ENCODE measurements at places on chromosomes 1 and 21.

DNA sequence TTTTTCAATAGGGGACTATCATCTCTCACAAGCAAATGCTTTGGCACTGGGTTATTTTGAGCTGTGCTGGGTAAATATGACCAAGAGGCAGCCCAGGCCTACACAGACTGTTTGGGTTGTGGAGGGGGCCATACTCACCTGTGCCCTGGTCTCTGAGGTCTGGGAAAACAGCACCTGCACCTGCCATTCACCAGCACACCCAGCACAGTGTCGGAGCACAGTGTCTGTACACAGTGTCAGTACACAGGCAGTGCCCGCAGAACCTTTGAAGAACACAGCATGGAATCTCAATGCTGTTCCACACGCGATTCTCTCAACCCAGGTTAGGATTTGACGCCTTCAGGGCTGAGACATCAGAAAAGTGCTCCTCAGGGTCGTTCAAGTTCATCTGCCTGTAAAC, 35.0 kb upstream of the FAM89A start:
- no peak for DNase-seq

DNA sequence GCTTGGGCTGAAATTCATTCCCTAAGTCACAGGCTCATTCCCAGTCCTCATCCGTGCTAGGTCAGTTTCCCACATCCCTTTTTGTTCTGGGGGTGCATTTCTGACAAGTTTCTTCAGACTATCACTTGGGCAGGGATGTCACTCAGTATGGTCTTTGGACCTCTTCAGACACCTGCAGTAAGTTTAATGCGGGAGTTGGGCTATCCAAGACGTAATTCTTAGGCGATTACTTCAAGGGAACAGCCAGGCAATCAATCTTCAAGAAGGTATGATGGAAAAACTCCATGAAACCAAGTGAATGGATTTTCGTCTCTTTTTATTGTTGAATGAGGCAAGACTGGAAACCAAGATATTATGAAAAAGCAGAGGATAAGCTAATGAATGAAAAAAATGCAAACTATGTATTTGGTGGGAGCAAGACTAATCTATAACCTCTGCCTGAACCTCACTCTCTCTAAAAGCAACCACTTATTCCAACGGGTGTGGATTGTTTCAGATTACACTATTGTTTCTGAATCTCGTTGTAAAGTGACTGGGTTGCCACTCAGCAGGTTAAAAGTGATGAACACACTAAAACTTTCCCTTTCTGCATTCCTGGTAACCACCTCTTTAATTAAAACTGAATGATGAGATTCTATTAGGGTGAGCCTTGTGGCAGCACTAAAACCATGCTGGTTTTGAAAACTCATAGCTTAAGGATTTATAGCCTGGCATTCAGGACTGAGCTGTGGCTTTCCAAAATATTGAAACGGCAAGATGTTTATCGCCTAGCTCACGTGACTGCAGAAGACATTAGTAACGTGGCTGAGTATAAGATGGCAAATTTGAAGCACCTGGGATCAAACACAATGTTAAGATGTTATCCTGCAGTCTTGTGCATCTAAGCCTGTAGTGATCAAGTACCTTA, 1.1 kb downstream of the RASAL2 start:
- no peak for DNase-seq

- no peak for DNase-seq
Observed at GRCh38 chr1:54302951-54303843, 103.0 kb downstream of the SSBP3 start.

DNA sequence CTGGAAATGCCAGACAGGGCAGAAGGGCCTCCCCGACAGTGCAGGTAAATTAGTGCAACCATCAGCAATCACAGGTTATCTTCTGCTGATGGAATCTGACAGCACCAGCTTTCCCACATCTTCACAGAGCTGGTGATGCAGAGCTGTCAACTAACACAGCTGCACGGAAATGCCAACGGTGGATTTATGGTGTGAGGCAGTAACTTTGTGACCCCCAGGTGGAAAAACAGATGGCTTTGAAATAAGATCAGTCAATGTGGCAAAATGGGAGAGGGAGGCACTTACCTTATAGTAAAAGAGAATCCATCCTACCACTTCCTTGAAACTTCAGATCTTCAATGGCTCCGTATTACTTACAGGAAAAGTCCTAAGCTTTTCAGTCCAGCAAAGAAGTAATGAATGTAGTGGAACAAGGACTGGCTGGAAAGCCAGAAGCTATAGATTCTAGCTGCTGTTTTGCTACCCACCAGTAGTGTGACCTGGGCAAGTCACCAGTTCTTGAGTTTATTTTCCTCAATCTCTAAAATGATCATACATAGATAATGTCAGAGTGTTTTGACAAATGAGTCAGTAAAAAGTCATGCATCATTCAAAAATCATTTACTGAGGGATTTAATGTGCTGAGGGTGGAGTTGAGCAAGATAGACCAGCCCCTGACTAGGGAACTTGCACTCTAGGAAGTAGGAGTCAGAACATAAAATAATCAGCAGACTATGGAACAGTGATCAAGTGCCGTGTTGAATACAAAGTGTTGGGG, 245.7 kb upstream of the JUN start:
- no peak for DNase-seq

DNA sequence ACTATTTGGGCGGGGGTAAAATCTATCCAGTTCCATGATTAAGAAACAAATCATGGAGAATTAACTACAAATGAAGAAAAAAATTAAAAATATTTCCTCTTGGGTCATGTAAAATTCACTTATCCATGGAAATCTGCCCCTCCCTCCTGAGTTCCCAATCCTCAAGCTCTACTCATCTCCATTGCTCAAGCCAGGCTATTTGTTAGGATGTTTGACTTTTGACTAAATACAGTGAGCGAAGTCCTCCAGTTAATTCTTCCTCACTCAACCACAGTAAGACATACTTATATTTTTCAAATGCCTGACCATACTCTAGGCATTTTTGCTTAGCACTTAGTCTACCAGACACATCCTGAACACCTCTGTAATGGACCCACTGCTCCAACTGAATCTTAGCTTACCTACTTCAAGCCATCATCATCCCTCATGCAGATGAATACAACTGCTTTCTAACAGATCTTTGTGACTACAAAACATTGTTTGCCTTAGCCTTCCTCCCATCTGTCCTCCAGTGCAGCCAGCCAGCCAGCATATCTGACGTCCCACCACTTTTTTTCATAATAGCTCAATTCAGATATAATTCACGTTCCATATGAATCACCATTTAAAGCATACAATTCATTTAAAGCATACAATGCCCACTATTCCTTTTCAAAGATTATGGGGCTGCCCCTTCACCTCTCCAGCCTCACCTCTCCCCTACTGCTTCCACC, 154.2 kb downstream of the RERE start:
- no peak for DNase-seq

DNA sequence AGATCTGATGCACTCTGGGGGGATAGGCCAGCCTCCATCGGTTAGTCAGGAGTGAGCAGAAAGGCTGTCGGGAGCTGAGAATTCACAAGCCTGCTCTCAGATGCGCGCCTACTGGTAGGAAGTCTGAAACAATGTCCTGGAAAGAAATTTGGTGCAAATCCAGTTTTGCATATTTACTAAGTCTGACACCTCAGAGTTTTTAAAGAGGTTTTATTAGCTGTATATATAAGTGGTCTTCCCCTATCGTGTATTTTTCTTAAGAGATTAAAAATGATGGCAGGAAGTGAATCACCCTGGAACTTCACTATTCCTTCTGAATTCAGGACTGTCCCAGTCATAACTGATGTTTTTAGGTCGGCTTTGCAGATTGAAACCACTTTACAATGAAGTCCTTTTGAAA, 99.8 kb upstream of the C1orf105 start:
- DNase-seq, result no peak

- no peak for DNase-seq
Observed at GRCh38 chr1:53703174-53703573, 35.8 kb downstream of the GLIS1 start.

DNA sequence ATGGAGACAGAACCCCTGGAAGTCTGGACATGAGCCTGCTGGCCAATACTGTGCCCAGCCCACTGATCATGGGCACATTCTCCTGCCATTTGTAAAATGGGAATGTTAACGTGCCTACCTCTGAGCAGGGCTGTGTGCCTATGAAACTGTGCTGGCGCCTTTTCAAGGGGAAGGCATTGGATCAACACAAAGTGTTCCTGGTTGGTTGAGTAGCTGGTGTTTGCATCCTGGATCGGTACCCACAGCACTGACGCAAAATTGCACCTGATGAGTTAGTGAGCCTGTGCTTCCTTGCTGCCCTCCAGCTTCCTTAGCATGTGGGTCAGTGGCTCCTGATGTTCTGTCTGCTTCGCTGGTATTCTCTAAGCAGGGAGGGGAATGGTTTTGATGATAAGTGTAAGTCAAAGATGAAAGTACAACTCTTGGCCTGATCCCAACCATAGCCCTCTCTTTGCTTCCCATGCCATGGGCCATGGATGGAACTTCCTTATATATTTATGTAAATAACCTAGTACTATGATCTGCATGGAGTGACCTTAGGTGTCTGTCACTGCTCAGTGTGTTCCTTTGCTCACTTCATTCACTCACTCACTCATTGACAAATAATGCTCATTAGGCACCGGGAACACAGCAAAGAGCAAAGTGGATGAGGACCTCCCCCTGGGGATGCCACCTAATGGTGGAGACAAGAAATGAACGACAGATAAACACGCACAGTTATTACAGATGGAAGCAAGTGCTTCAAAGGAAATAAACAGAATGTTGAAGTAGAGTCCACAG, 22.7 kb downstream of the MAB21L3 start:
- no peak for DNase-seq

GRCh38 chr1:54115520-54115919, 37.3 kb downstream of the CDCP2 start:
- DNase-seq, result no peak

DNA sequence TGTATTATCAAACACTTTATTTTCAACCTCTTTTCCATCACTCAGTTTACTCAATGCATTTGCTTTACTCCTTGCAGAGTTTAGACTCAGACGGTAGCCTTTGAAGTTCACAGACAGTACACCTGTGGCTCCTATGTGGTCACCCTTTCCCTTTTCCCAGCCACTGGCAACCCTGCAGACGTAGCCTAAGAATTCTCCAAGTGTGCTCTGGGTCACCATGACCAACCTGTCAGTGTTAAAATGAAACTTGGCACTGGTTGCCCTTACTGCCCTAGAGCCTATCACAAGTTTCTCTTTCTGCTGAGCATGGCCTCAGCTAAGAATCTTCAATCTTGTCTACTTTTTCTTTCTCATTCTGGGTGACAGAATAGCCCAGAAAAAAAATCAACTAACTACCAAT, 25.5 kb upstream of the DNAH14 start:
- DNase-seq, result no peak

- no peak for DNase-seq
Observed at GRCh38 chr1:26945138-26945537, 15.1 kb downstream of the KDF1 start.

DNA sequence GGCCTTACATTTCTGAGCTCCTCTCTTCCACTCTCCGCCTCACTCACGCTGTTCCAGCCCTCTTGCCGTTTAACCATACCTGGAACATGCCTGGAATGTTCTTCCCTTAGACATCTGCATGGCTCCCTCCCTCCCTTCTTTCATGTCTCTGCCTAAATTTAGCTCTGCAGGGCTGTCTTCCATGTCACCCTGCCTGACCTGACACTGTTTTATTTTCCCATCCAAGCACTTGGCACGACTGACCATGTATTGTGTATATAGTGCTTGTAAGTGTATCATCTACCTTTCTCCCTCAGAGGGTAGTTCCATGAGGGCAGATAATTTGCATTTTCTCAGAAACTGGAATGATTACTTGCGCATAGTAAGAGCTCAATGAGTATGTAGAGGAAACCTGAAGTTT, 47.3 kb downstream of the ST6GALNAC3 start:
- no peak for DNase-seq

DNA sequence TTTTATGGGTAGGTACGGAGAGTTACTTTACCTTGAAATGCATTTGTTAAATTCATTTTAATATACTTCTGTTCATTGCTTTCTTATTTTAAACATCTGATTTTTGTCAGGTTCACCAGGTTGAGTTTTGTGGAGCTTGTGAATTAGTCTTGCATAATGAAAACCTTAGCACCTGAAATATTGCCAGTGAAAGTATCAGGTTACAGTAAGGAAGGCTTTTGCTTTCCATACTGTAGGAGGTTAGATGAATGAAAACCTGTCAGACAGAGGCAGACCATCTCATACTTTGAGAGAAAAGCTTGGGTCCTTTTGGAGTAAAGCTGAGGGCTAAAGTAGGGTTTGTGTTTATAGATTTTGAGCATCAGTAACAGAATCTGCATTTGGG, 34.7 kb downstream of the THRAP3 start:
- no peak for DNase-seq

DNA sequence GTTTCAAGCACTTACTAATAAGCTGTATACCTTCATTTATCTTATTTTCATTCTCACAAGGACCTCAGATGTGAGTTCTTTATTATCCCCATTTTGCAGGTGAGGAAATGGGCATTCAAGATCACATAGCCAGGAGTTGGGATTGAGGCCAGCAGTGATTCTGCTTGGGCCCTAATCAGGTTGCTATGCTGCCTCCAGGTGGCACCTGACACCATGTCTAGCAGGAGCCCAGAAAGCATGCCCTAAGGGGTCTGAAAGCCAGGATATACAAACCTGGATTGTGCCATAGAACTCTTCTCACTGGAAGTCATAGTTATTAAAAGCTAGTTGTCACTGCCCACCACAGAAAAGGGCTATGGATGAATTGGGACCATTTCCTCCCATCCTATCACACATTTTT, 61.1 kb downstream of the FYB2 start:
- DNase-seq, result no peak

DNA sequence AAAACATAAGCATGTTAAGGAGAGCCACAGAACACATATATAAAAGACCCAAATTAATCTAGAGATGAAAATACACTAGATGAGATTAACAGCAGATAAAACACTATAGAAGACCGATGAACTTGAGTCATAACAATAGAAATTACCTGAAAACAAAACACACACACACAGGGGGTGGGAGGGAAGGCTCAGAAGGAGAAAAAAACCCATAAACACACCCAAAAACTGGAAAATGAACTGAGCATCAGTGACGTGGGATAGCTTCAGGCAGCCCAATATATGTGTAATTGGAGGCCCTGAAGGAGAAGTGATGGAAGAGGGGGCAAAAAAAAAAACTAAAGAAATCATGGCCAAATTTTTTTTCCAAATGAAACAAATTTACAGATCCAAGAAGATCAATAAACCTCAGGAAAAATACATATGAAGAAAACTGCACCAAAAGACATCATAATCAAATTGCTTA, 11.4 kb downstream of the ALDH9A1 start:
- no peak for DNase-seq

- no peak for DNase-seq
Observed at GRCh38 chr1:218755128-218755527, 410.0 kb downstream of the TGFB2 start.

DNA sequence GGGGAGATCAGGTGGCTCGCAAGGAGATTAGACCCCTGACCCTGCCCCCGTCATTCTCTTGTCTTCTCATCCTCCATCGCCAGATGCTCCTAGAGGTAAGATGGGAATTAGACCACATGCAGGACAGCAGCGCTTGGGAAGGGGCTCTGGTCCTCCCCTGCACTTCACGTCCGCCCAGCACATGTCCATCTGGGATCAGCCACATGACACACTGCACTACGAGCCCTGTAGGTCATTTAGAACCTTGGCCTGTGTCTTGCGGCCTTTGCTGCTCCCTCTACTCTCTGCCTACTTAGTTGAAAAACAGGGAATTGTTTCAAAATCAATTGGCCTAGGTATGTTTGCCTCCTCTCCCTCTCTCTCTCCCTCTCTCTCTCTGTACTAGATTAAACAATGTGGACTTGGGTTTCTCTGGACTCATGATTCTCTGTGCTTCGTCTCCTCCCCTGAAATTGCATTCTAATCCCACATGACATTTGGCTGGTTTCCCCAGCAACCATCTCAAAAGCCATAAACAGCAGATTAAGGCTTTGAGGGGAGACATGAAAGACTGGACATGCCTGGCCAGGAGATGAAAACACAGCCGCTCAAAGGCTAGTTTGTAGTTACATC, 3.8 kb upstream of the NCMAP start:
- DNase-seq, result no peak

Data from stimulated activated CD4-positive, alpha-beta T cell treated with anti-CD3 and anti-CD28 coated beads, Interleukin-4, amount 100 ng/mL, for 4 hours (primary cell).